ENCODE measurements at places on chromosomes 4 and X.

- DNase-seq, result no peak
Observed at GRCh38 chr4:28225689-28226353, 1365.2 kb downstream of the STIM2 start.

DNA sequence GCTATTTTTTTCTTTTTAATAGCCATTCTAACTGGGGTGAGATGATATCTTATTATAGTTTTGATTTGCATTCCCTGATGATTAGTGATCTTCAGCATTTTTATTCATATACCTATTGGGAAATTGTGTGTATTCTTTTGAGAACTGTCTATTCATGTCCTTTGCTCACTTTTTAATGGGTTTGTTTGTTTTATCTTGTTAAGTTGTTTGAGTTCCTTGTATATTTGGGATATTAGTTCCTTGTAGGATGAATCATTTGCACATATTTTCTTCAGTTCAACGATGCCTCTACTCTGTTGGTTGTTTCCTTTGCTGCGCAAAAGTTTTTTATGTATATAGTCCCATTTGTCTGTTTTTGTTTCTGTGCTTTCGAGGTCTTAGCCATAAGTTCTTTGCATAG lies 43.1 kb upstream of the DRP2 start:
- no peak for DNase-seq

GRCh38 chr4:138389976-138390685 lies 148.0 kb upstream of the SLC7A11 start:
- DNase-seq, result no peak

DNA sequence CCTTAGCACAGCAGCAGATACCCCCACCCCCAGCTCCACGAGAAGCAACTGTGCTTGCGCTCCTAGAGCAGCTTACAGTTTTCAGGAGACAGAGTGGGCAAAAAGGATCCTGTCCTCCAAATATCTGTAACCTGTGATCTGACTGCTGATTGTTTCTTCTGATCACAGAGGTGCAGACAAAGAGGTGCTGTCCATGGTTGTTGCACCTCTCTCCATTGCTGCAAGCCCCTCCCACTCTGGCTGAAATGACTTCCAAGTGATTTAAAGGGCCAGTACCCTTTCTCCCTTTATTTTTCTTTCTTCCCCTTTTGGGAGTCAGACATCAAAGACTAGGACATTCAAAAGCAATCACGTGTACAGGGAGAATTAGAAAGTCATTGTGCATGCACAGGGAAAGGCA lies 205.3 kb upstream of the GEMIN8 start:
- no peak for DNase-seq

GRCh38 chrX:47619486-47620302 lies at the start of gene SYN1:
TSS of gene SYN1 (minus strand) at chrX:47619857. CDS start at chrX:47619728, 129 bp downstream.
- DNase-seq, result peak; percentile 85

DNA sequence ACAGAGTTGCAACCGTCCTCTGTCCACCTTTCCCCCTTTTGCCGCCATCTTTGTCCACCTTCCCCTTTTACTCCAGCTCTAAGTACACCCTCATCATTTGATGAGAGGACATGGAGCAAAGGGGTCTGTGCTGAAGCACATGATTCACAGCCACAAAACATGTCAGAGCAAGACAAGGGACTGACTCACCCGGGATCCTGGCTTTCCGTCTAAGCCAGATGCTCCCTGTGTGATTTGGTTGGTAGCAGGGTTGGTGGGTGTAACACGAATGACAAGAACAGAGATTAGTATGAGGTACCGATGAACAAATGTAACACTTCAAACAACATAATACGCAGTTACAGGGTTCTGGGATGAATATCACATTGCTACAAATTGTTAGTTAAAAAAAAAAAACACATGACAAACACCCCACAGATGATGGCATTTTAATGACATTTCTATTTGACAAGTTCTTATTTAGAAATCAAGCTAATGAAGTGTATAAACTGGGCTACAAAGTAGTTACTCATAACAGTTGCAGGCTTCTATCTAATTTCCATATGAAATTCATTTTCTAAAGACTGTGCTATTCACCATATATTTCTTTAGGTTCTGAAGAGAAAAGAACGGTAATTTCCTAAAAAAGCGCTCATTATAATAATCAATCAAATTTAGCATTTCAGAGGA lies 71.4 kb upstream of the ETNPPL start:
- DNase-seq, result no peak

- DNase-seq, result no peak
Observed at GRCh38 chrX:122941806-122942205, 242.3 kb upstream of the GRIA3 start.

- no peak for DNase-seq
Observed at GRCh38 chr4:83390944-83391343, 56.3 kb upstream of the HPSE start.

DNA sequence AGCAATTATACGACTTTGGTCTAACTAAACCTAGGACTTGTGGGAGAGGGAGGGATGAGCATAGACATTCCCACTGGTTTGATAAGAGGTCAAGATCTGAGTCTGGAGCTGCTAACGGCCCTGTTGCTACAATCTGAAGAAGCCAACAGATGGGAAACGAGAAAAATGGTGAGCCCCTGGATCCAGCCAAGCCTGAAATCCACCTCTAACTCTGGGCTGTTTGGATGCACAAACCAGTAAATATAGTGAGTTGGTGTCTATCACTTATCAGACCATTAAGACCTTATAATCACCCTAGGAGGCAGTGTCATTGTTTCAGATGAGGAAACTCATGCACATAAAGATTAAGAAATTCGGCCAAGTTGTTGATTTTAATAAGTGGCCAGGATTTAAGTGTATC lies 50.5 kb downstream of the ADGRA3 start:
- no peak for DNase-seq
